ENCODE measurements at places on chromosomes 5 and 9.

DNA sequence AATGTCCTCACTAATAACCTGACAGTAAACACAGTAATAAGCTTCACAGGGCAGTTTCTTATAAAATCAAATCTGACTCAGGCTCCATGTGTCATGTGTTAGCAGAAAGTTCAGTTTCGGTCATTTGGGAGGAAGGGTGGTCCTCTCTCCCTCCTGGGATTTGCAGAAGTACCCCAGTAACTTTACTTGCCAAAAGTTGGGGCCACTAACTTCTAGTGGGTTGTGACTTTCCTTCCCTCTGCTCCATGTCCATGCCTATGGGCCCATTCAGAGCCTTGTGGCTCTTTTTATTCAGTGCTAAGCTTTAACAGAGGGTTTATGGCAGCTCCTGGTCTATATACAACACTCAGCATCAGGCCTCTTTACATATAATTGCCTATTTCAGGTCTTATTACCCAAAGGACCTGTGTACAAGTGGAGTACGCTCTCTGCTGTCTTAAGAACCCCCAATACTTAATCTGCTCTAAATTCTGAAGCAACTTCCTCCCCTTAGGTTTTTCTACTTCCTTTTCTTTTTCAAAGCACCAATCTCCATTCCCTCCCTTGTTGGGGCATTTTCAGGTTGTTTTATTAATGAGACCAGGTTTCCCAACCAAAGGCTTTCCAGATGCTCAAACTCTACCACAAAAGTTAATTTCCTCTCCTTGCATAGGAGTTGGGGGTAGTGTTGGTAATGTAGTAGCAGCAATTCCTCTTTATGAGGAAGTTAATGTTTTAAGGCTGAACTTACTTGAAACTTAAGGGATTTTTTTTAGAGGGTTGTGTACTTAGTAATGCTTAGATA is 107.7 kb downstream of the CCDC192 start:
- no peak for DNase-seq

- DNase-seq: no peak
Measured at GRCh38 chr5:104052558-104053352, 490.2 kb upstream of the NUDT12 start.

DNA sequence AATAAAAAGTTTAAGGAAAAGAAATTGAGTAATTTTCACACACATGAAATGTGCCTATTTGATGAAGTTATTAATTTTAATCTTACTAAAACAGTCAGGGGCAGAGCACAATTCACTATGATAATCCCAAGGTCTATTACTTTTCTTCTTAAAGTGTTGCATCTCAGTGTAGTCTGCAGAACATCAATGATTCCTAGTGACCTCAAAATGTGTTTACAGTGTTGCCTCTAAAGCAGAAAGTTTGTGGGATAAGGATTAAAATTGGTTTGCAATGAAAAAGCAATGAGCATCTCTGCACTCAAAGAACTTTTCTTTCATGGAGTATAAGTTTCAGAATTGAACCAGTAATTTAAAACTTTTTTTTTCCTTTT is 63.0 kb downstream of the CEP120 start:
- DNase-seq: no peak

DNA sequence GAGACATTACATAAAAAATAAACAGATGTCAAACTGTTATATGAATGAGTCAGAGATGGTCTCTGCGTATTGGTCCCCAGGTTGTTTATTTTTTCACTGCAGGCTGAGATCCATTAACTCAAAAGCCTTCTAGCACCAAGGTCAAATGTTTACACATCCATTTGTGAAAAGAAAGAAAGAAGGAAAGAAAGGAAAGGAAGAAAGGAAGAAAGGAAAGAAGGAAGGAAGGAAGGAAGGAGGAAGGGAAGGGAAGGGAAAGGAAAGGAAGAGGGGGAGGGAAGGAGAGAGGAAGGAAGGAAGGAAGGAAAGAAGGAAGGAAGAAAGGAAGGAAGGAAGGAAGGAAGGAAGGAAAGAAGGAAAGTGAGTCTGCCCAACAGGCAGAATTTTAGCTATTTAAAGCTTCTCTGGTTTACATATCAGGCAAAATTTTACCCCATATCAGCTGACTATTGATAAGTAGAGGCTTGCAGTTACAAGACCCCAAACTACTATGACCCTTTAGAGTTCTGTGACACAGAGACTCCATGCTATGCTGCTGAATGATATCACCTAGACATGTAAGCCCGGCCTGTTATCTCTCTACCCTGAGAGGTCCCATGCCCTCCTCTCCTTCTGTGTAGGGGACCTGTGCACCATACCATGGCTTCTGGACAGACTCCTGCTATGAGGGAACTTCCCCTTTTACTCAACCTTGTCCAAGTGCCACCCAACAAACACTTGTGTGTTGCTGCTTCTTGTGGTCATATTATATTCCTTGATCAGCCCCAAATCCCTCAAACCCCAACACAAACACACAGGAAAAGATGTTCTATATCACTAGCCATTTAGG is 59.0 kb downstream of the DRD1 start:
- no peak for DNase-seq

Measured in activated CD8-positive, alpha-beta memory T cell treated with anti-CD3 and anti-CD28 coated beads for 48 hours (primary cell).